ENCODE measurements at places on chromosomes 16 and 17.
A peak's percentile ranks its signal among the peaks of the same experiment; 100 is the strongest.

- DNase-seq, result peak; percentile 80
These were observed 500 bp downstream of the COX6A2 start for GRCh38 chr16:31427441-31428278.

GRCh38 chr16:83037102-83037501, 410.3 kb downstream of the CDH13 start:
- DNase-seq, result no peak

DNA sequence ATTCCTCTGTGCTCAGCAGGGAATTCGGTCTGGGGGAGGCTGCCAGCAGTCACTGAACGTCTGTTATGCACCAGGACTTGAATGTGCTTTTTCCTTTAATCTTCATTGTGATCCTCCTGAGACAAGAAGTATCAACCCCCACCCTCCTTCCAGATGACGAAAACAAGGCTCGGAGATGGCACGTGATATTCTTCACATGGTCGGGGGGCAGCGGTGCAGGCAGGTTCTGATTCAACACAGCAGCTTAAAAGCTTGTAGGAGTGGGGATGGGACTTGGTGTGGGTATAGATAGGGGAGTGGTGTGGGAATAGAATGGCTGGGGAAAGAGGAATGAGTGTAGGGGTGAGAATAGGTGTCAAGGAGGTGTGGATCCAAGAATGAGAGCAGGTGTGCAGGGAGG, 6.4 kb downstream of the NECAB2 start:
- DNase-seq, result no peak

- no peak for DNase-seq
These were observed 8.0 kb upstream of the AMZ2 start for GRCh38 chr17:68239632-68240366.

- peak; percentile 34 for DNase-seq
These were observed 346.0 kb downstream of the PMP22 start for GRCh38 chr17:14919094-14919493.

- no peak for DNase-seq
These were observed 67.7 kb downstream of the CES1 start for GRCh38 chr16:55765161-55765560.

DNA sequence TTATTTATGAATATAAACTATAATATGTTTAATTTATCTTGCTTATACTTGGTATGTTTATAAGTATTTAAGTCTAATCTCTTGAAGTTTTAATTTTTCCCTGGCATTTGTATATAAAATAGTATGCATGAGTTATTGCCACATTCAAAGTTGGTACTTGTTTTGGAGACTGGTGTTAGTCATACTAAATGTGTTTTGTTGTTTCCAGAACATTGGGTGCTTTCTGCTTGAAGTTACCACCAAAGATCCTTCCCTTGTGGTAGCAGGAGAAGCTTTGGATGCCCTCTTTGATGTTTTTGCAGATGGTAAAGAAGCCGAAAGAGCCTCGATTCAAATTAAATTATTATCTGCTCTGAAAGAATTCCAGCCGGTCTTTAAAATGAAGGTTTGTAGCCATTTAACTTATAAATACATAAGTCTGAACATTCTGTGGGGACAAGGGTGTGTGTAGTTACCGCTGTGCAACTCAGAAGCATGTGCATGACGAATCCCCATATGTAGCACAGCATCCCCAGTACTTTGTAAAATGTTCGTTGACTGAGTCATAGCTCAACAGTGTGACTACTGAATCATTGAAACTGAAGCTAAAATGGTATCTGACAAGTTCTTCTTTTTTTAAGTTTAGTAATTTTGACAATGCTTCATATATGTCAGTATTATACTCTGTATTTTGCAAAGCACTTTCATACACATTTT, 36.4 kb downstream of the HEATR3 start:
- DNase-seq, result no peak

- DNase-seq, result no peak
These were observed 20.6 kb downstream of the B9D1 start for GRCh38 chr17:19341641-19342610.

DNA sequence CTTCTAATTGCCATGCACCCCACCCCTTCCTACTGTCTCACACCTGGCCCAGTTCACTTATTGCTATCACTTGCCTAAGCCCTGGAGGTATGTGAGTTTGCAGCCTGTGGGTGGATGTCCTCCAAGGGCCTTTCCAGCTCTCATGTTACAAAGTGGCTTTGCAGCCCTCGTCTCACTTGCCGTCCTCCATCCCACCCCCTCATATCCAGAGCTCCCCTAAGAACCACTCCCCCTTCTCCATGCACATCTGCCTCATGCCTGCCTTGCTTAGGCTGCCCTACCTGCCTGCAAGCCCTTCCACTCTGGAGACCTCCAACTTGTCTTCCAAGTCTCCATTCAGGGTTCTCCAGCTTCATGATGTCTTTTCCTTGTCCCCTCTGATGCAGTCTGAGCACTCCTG, 119.4 kb upstream of the NLRP1 start:
- no peak for DNase-seq

DNA sequence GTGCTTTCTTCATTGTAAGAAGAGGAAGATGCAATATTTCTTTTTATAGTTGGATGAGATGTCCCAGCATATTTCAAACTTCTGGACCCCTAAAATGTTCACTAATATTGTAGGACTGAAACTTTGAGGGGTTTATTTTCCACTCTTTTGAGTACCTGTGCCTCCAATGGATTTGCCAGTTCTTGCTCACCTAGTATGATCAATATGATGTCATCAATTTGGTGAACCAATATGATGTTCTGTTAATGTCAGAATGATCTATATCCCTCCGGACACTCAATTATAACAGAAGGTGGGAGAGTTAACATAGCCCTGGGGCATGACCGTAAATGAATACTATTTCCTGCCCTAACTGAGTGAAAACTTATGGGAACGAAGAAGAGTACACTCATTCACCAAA, 178.3 kb downstream of the CBLN1 start:
- DNase-seq, result no peak

GRCh38 chr17:10064536-10064935, 133.9 kb downstream of the GAS7 start:
- DNase-seq, result no peak

DNA sequence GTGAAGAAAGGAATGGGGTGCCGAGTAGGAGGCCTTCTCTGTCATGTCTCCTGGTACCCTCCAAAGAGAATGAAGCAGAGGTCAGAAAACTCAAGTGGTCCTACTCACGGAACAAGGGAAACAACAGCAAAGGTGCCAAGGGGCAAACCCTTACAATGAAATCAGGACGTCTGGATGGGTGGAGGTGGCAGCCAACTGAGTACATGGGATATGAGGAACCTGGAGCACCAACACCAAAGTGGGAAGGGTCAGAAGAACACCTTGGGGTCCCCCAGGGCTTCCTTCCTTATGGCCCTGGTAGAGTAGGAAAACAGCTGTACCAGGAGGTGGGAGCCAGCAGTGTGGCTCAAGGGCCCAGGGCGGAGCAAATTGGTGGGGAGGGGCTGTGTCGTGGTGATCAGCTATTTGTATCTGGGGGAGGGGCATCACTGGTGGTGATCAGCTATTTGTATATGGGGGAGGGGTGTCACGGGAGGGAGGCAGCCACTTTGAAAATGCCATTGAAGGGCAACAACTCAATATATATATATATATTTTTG, 643 bp downstream of the HIGD1B start:
- DNase-seq, result no peak

- no peak for DNase-seq
These were observed 4.4 kb upstream of the MED9 start for GRCh38 chr17:17472333-17472920.

DNA sequence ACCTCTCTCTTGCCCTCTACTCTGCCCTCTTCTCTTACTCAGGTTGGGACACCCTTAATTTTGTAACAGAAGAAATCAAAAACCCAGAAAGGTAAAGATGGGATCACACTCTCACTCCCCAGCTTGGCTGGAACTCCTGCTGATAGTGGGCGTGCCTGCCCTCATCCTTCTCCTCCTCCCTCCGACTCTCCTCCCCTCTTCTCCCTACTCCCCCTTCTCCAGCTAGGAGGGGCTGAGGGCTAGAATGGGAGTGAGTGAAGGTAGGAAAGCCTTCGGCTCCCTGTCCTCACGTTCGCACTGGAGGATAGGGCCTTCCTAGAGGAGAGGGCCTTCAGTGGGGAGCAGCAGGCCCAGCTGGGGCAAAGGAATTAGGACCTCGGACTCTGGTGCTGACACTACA, 20.3 kb downstream of the SLC7A6OS start:
- no peak for DNase-seq

GRCh38 chr17:53924530-53925455, 102.1 kb downstream of the KIF2B start:
- DNase-seq, result no peak

- DNase-seq, result no peak
These were observed 14.4 kb downstream of the SDR42E1 start for GRCh38 chr16:81996664-81997509.

DNA sequence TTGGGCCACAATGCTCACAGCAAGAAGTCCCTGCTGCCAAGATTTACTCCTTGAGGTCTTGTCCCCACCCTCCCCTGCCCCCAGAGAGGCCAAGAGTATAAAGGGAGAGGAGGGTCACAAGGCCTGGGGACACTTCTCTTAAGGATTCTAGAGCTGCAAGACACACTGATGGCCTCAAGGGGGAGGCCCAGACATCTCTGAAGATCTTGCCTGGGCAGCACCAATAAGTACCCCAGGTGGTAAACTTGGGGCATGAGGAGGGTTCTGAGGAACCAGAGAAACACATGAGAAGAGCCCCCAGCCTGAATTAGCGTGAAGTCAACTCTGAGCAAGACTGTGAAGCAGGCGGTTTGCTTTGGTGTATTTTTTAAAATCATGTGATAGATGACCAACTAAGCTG, 26.8 kb upstream of the MTMR4 start:
- DNase-seq, result no peak
